ENCODE measurements at places on chromosomes 11 and 22.

DNA sequence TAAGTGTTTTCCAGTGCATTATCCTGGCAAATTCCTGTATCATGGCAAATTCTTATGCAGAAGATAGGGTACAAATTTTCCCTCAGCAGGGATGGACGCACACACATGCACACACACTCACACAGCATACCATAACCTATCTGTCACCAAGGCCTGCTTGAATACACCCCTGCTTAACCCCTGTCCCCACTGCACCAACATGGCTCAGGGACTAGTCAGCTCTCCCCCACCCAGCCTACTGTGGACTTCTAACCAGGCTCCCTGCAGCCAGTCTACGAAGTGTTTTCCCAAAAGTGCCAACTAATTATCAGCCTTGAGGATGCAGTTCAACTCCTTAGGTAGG is 63.1 kb downstream of the RAB30 start:
- DNase-seq, result no peak

DNA sequence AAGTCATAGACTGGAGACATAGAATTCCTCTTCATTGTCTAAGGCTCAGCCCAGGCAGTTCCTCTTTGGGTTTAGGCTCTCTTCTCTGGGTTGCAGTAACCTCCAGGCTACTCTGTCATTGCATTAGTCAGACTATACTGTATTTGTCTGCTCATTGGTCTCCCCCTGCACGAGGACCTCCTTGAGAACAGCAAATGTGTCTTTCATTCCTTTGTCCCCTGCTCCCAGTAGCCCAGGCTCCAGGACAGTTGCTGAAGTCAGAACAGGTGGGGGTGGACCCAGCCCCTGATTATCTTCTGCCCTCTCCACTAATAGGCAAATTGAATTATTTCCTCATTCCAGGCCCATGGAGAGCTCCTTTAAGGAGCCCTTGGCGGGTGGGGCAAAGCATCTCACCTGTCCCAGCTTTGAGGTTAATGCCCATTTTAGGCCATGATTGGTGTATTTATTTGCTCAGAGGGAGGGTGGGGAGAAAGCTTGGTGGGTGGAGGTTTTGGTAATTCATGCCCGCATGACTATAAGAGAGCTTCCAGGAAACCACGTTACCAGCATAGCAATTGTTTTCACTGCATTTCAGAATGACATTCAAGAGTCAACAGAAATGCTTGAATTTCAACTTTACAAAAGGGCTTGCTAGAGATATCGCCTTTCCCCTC is 40.9 kb downstream of the NAV2 start:
- DNase-seq, result no peak

GRCh38 chr22:46025225-46025972 is 48.4 kb upstream of the WNT7B start:
- no peak for DNase-seq

- DNase-seq, result no peak
These were observed 3.0 kb downstream of the DKK3 start for GRCh38 chr11:12005476-12005875.

GRCh38 chr11:10526974-10527918 is 13.7 kb downstream of the RNF141 start:
- no peak for DNase-seq

DNA sequence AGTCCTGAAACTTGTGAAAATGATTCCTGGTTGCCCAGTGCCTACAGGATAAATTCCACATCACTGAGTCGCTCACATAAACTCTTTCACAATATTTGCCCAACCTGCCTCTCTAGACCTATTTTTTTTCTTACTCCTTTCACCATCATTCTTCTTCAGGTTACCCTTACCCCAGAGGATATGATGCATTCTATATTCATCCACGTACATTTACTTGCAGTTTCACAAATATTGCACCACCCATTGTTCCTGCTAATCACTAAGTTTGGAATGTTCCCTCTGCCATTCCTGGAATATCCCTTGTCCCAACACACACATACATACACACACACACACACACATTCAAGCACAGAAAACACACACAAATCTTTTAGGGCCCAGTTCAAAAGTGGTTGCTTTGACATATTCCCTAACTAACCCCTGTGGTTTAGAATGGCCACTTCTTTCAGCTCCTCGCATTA is 379.5 kb downstream of the ETS1 start:
- no peak for DNase-seq

DNA sequence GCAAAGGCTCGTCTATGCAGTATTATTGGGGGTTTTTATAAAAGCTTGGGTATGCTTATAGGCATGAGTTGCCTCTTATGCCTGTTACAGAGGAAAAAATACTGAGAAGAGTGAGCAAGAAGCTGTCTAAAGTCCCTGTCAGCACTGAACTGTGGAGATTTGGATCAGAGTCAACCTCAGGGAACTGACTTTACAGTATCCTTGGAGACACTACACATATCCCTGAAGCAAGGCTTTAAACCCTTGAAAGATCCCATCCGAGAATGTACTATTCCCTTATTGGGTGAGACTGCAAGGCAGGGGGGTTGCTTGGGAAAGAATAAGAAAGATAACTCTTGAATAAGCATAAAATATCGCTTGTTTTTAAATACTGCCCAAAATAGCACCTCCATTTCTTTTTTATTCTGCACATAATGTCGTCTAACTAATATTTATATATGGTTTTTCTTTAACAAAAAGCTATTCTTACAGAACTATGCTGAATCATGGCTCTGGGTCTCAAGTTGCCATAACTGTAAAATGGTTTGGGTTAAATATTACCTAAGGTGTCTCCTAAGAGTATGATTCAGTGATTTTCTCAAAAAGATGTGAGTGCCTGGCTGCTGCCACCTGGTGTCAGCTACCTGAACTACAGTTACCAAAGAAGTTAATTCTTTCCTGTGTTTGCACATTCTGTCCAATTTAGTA is 1062.8 kb downstream of the DLG2 start:
- peak; percentile 1 for DNase-seq

DNA sequence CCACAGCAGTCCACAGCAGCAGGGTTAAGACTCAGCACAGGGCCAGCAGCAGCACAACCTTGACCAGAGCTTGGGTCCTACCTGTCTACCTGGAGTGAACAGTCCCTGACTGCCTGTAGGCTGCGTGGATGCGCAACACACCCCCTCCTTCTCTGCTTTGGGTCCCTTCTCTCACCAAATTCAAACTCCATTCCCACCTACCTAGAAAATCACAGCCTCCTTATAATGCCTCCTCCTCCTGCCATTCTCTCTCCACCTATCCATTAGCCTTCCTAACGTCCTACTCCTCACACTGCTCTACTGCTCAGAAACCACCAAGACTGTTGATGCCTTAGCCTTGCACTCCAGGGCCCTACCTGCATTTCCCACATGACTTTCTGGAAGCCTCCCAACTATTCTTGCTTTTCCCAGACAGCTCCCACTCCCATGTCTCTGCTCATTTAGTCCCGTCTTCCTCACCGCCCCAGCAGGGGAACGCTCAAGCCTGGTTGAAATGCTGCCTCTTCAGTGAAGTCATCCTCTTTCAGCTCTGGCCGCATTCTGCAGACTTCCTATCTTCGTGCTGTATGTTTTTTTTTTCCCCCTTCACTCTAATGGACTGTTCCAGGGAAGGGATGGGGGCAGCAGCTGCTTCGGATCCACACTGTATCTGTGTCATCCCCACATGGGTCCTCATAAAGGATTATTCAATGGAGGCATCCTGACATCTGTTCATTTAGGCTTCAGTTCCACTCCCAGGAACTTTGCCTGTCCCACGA is 3.3 kb downstream of the IL18BP start:
- no peak for DNase-seq

DNA sequence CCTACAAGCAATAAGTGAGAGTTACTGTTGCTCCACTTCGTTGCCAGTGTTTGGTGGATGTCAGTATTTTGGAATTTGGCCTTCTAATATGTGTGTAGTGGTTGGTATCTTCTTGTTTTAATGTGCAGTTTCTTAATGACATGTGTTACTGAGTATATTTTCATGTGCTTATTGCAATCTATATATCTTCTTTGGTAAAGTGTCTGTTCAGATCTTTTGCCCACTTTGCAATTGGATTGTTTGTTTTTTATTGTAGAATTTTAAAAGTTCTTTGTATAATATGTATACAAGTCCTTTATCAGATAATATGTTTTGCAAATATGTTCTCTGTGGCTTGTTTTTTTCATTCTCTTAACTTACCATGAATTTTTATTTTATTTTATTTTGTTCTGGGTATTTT is 7.7 kb downstream of the OR51V1 start:
- DNase-seq, result no peak

GRCh38 chr11:7306900-7307299 is 55.2 kb downstream of the SYT9 start:
- DNase-seq, result no peak

DNA sequence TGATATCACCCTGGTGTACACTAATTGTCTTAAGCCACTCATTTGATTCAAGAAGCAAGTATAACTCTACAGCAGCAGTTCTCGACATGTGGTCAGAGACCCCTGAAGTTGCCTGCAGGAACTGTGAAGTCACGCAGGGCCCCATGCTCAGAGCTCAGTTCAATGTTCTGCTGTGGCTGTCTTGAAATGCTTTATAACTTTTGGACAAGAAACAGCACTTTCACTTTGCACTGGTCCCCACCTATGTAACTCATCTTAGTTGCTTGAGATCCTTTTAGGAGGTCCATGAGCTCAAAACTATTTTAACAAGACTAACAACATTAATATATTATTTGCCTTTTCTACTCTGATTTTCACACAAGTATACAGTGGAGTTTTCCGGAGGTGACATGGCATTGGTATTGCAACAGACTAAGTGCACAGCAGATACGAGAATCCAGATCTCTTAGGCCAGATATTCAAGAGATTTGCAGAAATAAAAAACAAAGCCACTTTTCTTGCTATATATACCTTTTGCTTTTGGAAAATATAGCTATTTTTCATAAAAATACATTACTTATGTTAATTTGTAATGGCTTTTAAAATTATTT is 64.8 kb downstream of the PRR5L start:
- no peak for DNase-seq

DNA sequence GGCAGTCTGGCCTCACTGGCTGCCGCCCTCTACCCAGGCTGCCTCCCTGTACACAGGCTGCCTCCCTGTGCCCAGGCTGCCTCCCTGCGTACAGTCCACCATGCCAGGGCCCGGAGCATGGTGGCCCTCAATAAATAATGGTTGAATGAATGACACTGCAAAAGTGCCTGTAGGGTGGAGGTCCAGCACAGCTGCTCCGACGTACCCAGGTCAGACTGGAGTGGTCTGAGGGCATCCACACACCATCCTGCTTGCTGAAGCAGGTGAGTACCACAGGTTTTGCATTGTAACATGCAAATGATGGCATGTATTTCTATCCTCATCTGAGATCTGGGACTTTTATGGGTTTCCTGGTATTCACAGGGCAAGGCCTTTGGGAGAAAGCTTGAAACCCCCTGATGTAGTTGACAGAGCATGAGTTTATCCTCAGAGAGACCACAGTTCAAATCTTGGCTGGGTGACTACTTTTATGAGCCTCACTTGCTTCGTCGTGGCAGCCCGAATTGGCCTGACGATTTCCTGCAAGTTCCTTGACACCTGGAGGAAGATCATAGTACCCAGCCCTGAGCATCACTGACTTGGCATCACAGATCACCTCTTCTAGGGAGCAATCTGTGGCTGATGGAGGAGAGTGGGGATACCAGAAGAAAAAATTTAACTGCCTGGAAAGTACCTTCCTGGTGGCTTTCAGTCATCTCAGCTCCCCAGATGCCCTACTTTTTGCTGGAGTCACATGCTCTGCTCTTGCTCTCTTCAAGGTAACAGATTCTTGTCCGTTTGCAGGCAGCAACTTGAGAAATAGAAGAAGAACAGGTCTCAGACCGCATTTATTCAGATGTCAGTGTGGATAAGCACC is 16.0 kb upstream of the CYB5R3 start:
- DNase-seq, result no peak

- no peak for DNase-seq
These were observed 12.5 kb downstream of the NNMT start for GRCh38 chr11:114308689-114309089.

DNA sequence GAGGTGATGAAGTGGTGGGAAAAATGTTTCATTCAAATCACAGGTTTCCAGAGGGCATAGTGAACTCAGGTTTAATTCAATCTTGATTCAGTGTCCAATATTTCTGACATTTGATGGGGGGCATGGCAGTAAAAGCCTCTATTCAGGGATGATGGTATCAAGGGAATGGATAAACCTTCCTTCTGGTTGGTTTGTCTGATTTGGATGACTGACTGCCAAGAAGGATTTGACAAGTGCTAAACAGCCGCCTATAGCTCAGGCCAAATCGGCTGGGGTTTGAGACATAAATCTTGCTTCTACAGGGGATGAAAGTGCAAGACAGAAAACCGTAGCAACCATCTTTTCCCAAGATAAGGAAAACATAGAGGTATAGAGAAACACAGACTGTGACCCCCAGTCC is 121.8 kb upstream of the C11orf87 start:
- no peak for DNase-seq

GRCh38 chr11:129300099-129300498 is 75.5 kb upstream of the BARX2 start:
- no peak for DNase-seq

GRCh38 chr22:37312549-37313183 is 30.4 kb downstream of the CYTH4 start:
- DNase-seq, result no peak

DNA sequence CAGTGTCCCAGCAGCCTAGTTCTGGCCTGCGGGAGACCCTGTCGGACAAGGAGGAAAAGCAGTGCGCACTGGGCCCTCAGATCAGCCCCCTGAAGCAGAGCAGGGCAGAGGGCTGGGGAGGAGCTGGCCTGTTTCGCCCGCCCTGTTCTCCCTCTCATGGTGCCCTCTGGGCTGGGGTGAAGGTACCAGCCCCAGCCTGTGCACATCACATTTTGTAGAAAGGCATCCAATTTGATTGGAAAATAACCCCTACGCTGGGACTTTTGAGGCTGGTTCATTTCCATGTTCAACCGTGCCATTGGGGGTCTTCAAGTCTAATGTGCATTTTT is 832 bp upstream of the NAP1L4 start:
- no peak for DNase-seq

DNA sequence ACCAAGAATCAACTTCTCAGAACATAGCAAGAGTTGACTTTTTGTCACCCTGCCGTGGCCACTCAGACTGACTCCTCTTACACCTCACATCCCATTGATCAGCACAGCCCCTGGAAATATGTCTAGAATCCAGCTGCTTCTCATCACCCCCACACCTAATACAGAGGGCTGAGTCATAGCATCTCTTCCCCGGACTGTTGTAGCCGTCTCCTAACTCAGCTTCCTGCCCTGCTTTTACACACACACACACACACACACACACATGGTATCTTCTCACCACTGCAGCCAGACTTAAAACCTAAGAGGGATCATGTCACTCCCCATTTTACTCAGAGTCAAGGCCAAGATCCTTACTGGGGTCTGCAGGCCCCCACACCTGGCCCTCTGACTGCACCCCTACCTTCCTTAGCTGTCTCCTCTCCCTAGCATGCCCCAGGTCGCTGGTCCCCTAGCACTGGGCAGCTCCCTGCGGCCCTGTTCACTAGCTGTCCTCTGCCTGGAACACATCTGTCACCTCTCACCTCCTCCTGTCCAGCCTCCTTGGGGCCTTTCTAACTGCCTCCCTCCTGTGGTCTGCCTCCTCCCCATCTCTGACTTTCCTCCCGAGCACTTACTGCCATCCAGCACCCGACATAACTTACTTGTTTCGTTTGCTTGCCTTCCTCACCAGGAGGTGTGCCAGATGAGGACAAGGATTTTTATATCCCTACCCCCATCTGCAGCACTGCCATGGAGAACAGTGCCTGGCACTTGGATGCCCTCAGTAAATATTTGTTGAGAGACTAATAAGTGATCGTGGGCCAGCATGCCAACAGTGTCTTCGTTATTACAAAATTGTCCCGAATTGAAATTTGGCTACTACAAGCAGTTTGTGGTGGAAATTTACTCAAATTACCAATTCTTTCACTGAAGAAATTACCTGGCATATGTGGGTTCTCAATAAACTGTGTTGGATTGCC is 61.9 kb downstream of the BMAL1 start:
- no peak for DNase-seq

- peak; percentile 85 for DNase-seq
These were observed 14.7 kb upstream of the PISD start for GRCh38 chr22:31676700-31677099.
